GM12864 (cell line): ENCODE measurements at places on chromosomes 11 and 22.

GRCh38 chr11:112884012-112884767 lies 77.0 kb upstream of the NCAM1 start:
- no peak for DNase-seq

DNA sequence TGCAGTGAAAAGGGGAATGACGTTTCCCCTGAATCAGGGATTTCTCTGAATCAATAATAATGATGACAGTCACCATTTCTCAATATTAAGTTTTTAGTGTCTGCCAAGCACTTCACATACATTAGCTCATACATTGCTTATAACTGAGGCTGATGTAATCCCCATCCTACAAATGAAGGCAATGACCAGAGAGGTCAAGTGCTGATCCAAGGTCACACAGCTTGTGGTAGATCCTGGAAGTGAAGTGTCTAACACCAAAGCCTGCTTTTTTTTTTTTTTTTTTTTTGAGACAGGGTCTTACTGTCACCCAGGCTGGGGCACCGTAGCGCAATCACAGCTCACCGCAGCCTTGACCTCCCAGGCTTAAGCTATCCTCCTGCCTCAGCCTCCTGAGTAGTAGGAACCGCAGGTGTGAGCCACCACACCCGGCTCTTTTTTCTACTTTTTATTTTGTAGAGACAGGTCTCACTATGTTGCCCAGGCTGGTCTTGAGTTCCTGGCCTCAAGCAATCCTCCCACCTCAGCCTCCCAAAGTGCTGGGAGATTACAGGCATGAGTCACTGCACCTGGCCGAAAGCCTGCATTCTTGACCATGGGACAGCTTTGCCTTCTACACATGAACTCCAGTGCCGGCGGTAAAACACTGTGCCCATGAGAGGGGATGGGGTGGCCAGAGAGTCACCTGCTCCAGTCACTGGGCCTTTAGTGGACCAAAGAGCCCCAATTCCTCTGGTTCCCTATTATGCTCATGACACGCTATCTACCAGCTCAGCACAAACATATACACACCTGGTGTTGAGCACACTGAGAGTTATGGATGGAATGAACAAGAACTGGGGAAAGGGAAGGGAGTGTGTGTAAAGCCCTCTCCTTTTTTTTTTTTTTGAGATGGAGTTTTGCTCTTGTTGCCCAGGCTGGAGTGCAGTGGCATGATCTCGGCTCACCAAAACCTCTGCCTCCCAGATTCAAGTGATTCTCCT lies 17.4 kb downstream of the ARHGAP1 start:
- DNase-seq, result no peak

DNA sequence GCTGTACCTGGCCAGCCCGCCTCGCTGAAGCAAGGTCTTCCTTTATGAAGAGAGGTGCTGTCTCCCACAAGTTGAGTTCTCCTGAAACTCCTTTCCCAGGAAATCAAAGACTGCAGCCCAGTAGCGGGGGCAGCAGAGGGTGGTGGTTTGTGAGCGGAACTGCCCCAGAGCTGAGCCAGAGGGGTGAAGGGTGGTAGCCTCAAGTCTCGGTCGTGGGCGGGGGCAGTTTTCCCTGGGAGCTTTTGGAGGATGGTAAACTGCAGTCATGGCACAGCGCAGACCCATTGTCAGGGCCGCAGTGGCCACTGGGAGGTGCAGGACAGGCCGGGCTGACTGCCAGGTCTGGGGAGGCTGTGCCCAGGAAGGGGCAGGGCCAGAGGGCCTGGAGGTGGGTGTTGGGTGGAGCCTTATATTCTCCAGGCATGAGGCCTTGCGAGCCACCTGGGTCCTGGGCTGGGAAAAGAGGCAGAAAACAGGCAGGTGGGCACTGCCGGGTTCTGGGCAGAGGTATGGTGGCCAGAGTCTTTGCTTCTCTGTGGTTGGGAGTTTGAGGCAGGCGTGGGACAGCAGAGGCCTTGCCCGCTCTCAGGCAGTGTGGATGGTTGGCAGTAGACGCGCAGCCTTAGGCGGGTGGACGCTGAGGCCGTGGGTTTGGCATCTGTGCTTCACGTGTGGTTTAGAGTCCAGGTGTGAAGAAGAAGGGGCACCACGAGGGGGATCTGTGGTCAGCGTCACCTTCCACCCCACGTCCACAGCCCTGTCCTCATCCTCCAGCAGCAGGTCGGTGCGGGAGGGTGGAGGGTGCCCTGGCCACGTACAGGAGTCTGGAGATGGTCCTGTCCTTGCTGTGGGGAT lies 1176.4 kb downstream of the BRD1 start:
- DNase-seq, result no peak

GRCh38 chr22:47417699-47418098 lies 655.2 kb downstream of the TBC1D22A start:
- no peak for DNase-seq

- DNase-seq, result no peak
These were observed 132.2 kb downstream of the NAV2 start for GRCh38 chr11:19844806-19845205.

GRCh38 chr11:66768088-66768521 lies 39.1 kb upstream of the SPTBN2 start:
- no peak for DNase-seq

- no peak for DNase-seq
These were observed 109.6 kb upstream of the THY1 start for GRCh38 chr11:119532551-119532950.

DNA sequence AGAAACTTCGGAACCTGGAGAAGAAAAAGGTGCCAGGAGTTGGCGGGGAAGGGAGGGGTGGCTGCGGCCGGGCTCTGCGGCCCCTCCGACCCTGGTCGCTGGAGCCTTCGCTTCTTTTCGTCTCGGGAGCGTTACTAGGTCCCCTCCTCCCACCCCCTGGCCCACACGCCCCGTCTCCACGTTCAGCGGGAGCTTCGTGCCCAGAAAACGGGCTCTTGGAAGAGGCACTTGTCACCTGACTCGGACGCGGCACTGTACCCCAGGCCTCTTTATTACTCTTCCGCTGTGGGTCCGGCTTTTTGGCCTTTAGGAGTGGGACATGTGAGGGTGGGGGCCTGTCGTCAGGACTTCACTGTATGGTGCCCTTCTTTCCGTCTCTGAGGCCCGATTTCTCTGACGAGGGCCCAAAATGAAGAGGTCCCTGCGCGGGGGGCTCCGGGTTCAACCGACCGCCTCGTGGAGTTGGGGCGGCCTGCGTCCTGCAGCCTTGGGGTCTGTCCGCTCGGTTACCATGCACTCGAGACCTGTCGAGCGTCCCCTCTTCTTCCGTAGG lies 1.2 kb downstream of the CAPRIN1 start:
- no peak for DNase-seq

- no peak for DNase-seq
These were observed 912.8 kb downstream of the DLG2 start for GRCh38 chr11:84714316-84714780.

DNA sequence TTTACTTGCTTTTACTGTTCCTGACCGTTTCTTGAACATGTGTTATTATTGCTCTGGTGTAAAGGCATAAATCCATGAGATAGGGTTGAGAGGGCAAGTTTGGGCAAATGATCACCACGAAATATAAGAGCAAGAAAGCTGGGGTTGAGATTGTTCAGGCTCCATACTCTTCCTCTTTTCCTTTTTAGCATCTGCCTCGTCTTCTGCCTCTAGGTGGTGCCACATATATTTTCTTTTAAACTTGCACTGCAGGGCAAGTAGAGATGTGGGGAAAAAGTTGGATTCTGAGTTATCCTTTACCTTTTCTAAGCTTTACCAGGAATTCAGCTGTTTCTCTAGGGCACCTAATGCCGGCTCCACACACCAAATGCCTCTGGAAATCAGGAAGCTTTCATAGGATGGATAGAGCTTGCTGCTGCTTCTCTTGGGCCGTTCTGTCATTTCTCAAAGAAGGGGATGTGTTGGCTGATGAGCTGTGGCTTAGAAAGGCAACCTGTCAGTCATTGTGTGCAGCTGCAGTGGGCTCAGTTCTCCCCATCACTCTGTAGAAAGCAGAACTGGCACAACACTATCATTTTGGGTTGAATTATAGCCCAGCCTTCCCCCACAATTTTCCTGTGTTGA lies 98.2 kb downstream of the LDLRAD3 start:
- DNase-seq, result no peak

- no peak for DNase-seq
These were observed at the start of gene BRD1 for GRCh38 chr22:49827853-49828598. BRD1 (minus strand) TSS chr22:49827873; CDS start chr22:49824317, 3,556 bp downstream.
